ENCODE measurements at places on chromosomes 1 and 21.

DNA sequence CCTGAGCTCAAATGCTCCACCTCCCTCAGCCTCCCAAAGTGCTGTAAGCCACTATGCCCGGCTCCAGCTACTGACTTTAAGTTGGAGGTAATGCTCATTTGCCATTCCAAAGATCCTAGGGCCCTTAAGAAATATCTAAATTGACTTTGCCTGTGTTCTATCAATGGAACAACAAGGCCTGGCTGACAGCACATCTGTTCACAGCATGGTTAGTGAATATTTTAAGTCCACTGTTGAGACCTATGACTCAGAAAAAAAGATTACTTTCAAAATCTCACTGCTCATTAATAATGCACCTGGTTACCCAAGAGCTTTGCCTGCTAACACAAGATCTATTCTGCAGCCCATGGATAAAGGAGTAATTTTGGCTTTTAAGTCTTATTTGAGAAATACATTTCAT lies 3.5 kb upstream of the SSX2IP start:
- no peak for DNase-seq

GRCh38 chr1:229058111-229058561 lies 212.8 kb upstream of the RAB4A start:
- peak; percentile 24 for DNase-seq

DNA sequence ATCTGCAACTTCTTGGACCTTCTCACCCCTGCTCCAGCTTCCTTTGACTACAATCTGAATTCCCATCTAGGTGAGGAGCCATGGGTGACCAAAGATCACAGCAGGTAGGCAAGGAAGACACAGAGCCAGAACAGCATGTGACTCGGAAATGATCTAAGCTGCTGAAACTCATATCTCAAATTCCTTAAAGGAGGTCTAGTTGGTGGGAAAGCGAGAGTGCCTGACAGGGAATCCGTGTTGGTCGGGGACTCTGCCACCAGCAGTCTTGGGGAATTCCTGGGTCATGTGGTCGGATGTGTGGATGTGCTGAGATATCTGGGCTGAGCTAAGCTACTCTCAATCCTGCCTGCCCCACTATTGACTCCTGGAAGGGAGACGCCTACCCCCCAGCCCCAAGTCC lies 3.2 kb upstream of the NUAK2 start:
- DNase-seq: no peak

DNA sequence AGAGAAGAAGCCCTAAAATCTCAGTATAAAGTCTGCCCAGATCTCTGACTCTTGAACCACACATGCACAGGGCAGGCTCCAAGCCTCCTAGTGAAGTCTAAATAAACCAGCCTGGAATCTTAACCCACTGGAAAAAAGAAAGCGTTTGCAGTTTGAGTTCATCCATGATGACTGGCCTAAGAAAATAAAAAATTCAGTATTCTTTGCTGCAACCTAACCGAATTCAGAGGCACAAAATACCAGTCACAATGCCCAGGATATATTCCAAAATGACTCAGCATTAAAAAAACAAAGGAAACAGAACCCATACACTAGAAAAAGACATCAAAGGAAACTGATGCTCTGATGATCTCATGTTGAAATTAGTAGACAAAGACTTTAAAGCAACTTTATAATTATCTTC lies 269.2 kb downstream of the SDCCAG8 start:
- no peak for DNase-seq

DNA sequence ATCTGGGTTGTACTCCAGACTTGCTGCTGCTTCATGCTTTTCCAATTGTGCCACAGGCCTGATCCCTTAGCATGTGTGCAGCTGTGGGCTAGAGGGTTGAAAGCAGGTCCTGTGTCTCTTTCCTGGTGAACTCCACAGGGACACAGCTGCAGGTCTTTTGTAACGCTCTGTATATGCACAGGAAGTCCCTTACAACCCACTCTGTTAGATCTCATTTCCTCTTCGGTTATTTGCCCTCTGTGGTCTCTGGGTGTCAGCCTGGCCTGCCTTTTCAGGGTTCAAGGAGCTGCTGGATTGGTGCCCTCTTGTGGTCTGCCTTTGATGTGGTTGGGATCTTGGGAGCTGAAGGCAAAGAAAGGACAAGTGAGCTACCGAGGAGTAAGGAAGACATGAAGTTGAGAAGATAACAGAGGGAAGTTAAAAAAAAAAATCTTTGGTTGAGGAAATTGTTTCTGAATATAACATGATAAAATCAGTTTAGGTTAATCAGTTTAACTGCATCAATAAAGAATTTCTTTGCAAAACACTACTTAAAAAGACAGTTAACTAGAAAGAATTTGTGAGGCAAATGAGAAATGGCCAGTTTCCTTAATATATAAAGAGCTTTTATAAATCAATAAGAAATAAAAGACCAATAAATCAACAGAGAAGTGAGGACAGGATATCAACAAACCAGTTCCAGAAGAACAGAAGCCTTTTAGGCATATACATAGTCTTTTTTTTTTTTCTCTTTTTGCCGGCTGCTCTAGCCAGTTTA lies 44.1 kb downstream of the UCK2 start:
- DNase-seq: peak; percentile 55

GRCh38 chr1:15703562-15703961 lies 19.4 kb downstream of the PLEKHM2 start:
- no peak for DNase-seq

- DNase-seq: no peak
Observed at GRCh38 chr1:174800876-174801275, 198.9 kb upstream of the CACYBP start.

- no peak for DNase-seq
Observed at GRCh38 chr1:17667641-17668040, 87.5 kb upstream of the ACTL8 start.

- no peak for DNase-seq
Observed at GRCh38 chr1:181259026-181259745, 170.7 kb downstream of the IER5 start.

- DNase-seq: no peak
Observed at GRCh38 chr1:33211972-33212371, 30.1 kb upstream of the TRIM62 start.

- no peak for DNase-seq
Observed at GRCh38 chr1:5329068-5329739, 663.0 kb downstream of the NPHP4 start.

DNA sequence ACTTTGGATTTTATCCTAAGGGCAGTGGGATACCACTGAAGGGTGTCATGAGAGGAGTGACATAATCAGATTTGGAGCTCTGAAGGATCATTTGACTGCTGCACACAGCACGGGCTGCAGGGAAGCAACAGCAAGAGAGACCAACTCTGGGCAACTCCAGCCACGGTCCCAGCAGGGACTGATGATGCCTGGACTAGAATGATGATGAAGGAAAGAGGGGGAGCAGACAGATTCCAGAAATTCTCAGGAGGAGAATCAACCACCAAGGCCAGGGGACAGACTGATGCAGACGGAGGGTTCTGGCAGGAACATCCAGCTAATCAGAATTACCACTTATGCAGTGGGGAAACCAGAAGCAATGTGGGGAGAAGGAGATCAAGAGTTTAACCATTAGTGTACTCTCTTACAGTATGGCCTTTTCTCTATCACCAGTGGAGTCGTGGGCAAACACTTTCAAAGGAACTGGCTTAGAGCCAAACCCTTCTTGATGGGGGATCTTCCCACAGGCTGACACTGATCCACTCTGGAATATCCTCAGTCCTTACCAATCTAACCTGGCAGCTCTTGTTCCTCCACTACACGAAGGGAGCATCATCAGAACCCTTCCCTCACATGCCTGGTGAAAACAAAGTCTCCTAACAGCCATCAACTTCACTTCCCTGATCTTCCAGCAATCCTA lies 3.3 kb downstream of the URB1 start:
- DNase-seq: no peak

GRCh38 chr1:31031330-31032143 lies 34.0 kb downstream of the PUM1 start:
- no peak for DNase-seq

- no peak for DNase-seq
Observed at GRCh38 chr1:166511761-166512160, 327.5 kb upstream of the POGK start.

- DNase-seq: no peak
Observed at GRCh38 chr1:50369830-50370229, 53.4 kb downstream of the DMRTA2 start.

GRCh38 chr1:33031506-33031905 lies 5.2 kb downstream of the AK2 start:
- DNase-seq: no peak

DNA sequence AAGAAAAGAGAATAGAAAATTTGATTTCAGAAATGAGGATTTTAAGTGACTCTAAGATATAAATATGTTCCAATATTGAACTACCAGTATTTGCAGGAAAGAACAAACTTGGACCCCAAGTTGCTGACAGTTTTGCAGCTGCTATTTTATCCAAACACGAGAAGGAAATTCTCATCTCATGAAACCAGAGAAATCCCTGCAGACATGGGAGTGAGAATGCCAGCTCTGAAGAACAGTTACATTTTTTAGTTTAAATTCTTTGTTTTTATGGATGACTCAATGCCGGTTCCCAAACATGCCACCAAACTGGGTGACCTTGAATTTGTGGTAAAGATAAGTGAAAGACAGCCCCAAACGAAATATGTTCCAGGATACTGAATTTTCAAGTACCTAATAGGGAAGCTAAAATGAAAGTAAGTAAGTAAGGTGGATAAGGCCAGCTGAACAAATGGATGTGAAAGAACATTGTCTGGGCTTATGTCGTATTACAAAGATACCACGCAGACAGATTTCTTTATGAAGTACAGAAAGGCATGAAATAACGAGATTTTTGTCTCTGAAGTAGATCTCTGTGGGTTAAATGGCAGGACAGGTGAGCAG lies 19.9 kb downstream of the TLR5 start:
- DNase-seq: no peak

GRCh38 chr1:176691251-176692228 lies 228.6 kb downstream of the PAPPA2 start:
- DNase-seq: no peak

GRCh38 chr1:92476071-92476631 lies 10.6 kb downstream of the GFI1 start:
- peak; percentile 38 for DNase-seq

GRCh38 chr1:85681087-85681486 lies 27.1 kb downstream of the ZNHIT6 start:
- DNase-seq: no peak

DNA sequence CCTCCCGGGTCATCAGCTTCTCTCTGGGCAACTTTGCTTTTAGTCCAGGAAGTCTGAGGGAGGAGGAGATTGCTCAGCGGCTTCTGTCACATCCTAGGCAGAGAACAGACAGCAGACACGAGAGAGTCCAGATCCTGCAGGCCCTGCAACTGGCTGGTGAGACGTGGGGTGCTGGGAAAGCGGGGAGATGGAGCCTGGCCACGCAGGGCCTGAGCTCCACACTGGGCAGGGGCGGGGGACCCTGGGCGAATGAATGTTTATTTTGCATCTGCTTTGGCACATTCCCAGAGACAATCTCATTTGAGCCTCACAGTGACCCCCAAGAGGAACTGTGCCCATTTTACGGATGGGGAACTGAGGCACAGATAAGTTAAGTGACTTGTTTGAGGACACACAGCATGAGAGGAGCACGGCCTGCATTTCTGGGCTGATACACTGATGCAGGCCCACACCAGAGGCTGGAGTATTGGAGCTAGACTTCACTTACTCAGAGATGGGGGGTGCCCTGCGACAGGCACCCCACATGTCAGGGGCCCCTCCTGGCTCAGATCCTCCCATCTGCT lies 9.6 kb downstream of the C1orf167 start:
- DNase-seq: no peak

DNA sequence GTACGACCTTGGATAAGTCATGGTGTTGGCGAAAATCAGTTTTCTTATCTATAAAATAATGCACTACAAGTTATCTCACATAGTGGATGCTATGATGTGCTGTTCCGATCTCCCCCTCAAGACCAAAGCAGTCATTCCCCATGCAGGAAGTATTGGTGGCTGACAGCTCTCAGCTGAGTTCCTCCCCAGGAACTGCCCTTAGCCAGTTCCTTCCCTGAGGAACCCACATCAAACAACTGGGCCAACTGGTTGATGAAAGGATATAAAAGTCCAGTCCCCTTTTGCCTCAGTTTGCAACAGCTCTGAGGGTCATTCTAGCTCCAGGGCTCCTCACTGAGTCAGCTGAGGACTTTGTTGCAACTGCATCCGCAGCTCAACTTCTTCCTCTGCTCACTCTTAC lies 16.1 kb upstream of the SLAMF1 start:
- DNase-seq: no peak

- DNase-seq: no peak
Observed at GRCh38 chr1:60386249-60386648, 312.7 kb upstream of the C1orf87 start.

- DNase-seq: no peak
Observed at GRCh38 chr1:160309185-160309557, 24.2 kb upstream of the PEX19 start.

DNA sequence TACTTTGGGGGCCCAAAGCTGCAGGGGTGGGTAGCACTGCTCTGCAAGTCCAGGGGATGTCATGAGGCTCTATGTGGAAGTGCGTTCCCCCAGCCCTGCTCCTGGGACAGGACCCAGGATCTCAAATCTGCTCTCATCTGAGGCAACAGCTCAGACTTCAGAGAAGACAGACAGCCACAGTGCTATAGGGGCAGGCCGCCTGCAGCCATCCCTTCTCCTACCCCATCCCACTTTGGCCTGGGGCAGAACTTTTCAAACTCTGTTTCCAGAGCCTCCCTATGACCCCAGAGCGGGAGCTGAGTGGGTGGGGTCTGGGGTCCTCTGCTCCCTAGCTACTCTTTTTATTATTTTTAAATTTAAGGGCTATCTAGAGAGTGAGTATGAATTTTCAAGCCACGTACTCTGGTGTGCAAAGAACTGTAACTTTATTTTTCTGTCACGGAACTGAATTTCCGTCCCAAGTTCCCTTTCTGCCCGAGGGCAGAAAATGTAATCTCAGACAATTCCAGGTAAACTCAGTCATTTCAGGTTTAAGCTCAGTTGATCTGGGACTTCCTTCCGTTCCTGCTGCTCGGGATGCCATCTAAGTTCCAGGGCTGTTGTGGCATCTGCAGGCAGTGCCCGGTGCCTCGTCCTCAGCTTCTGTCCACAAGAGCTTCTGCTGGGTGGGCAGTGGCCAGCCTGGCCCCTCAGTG lies 98.3 kb downstream of the ACTL8 start:
- DNase-seq: no peak

GRCh38 chr1:47659146-47659545 lies 221.3 kb downstream of the FOXD2 start:
- no peak for DNase-seq

GRCh38 chr1:25727635-25728286 lies 72.2 kb upstream of the SELENON start:
- DNase-seq: no peak

- no peak for DNase-seq
Observed at GRCh38 chr1:226029093-226029496, 30.0 kb upstream of the SDE2 start.

DNA sequence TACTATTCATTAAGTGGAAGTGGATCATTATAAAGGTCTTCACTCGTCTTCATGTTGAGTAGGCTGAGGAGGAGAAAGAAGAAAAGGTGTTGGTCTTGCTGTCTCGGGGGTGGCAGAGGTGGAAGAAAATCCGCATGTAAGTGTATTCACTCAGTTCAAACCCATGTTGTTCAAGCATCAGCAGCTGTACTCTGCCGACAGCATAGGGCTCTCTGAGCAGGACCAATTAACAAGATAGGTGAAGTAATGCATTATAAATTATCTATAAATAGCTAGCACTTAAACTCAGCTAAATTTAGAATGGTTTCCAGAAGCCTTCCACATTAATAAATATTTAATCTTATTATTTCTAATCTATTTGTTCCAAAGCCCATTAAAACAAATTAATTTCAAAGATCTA lies 116.8 kb downstream of the RGS2 start:
- DNase-seq: no peak

All from stimulated activated CD4-positive, alpha-beta T cell treated with anti-CD3 and anti-CD28 coated beads, Interleukin-2, amount 100 ng/mL, for 24 hours (primary cell).